ENCODE measurements at places on chromosomes 1 and 21.

GRCh38 chr21:36466061-36466511, 13.8 kb downstream of the CLDN14 start:
- no peak for DNase-seq

DNA sequence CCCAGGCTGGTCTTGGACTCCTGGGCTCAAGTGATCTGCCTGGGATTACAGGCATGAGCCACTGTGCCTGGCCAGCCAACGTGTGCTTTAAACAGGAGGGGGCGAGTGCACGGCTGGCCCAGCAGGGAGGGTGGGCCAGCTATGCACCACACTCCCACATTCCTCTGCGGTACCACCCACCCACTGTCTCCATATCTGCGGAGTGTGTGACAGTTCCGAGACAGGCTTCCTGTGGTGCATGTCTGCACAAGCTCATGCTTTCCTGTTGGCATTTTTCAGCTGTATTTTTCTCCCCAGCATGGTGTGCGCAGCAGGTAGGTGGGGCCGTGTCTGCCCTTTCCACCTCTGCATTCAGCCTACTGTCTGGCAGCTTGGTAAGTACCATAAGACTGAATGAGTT, 183.3 kb downstream of the AJAP1 start:
- DNase-seq, result no peak

GRCh38 chr1:210654176-210654981, 325.7 kb downstream of the HHAT start:
- no peak for DNase-seq

- DNase-seq, result no peak
Measured at GRCh38 chr1:207973898-207974568, 63.1 kb upstream of the CD34 start.

DNA sequence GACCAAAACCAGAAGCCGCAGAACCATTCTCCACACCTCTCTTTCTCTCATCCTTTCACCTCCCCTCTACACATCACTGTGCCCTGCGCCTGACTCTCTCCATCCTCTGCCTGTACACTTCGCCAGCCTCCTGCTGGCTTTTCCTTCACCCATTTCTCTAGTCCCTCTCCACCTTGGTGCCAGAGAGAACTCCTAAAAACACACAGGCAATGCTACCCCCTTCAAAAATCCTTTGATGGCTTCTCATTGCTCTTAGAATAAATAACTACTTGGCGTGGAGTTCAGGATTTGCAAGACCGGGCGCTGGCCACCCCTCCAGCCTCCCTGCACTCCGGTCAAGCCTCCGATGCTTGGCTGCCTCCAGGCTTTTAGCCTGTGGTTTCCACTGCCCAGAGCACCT, 8.6 kb downstream of the CRABP2 start:
- no peak for DNase-seq

- no peak for DNase-seq
Measured at GRCh38 chr21:41427556-41427955, 1.5 kb downstream of the MX1 start.

DNA sequence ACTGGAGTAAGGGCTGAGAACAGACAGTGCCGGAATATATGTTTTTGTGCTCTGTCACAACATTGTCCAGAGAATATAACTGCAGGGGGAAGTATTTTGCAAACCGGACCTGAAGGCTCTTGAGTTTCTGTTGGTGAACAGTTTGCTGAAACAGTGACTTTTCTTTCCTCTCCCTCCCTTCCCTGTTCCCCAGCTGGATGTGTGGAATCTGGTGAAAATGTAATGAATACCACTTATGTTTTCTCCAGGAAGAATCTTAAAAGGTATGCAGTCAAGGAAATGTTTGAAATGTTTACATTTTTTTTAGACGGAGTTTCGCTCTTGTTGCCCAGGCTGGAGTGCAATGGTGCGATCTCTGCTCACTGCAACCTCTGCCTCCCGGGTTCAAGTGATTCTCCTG, 23.4 kb downstream of the CHAF1B start:
- no peak for DNase-seq

- no peak for DNase-seq
Measured at GRCh38 chr1:47551971-47552528, 114.2 kb downstream of the FOXD2 start.

DNA sequence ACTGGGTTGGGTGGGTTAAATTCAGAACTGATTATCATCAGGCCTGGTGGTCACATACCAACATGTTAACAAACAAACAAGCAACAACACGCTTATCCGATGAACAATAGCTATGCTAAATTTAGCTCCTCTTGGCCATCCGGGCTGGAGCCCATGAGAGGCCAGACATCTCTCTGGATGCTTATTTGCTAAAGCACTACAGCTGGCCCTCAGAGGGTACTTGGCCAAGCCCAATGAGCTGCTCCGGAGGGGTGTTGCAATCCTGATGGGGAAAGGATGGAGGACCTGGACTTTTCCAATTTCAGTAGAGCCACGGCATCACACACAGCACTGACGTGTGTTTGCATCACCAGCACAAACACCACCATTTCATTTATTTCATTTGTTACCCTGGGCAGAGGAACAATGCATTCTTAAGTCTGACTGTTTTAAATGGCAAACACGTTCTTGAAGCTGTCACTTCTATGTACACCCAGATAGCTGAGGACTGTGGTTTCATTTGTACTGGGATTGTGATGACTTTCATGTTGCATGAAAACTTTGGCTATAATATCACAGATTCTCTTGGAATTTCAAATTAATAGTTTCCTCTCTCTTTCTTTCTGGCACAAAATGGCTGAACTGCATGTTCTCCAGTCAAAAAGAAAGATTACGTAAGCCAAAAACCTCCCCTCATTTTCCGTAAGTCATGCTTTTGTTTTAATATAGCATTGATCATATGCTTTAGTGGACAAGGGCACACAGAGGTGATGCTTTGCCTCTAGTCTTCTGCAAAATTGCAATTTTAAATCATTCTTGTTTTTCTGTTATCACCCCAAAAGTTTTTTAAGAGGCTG, 359.8 kb upstream of the KAZN start:
- no peak for DNase-seq

GRCh38 chr1:201912832-201913231, 24.1 kb downstream of the SHISA4 start:
- DNase-seq, result no peak

DNA sequence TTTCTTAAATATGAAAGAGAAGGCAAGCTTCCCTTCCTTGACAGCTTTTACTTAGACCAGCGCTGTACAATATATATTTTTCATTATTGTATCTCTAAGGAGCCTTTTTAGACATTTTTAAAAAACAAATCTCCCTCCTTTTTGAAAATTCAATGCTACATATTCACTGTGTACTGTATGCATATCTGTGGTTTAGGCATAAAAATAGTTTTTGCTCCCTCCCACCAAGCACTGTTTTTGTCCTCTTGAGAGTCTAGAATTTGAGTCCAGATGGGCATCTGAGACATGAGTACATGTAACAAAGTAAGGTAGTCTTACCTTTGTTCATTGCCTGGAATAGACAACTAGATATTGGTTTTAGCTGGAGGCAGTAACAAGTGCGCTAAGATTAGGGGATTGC, 488.5 kb upstream of the RUNX1 start:
- DNase-seq, result no peak

DNA sequence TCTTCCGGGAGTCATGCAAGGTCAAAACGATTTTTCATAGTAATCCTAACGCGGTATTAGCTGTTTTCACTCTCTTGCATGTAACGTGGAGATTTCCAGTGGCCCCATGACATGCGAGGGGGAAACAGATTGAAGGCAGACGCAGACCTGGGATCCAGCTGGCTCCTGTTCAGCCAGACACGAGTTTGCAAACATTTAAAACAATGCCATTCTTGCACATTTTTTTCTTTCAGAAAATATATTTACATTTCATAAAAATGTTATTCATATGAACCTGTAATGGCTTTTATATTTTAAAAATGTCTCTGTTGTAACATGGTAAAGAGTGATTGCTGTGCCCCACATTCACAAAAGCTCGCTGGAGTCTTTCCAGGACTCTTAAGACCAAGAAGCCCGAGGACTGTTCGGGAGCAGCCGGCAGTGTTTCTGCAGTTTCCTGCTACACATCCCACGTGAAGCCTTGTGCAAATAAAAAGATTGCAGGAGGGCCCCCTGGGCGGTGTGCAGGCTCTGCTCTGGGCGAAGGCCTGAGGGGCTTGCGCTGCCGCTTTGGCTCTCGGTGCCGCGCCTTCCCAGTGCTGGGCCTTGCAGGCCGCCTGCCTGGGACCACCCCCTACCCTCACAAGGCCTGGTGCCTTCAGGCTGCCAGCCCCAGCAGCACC, 184.9 kb downstream of the DYRK1A start:
- no peak for DNase-seq

DNA sequence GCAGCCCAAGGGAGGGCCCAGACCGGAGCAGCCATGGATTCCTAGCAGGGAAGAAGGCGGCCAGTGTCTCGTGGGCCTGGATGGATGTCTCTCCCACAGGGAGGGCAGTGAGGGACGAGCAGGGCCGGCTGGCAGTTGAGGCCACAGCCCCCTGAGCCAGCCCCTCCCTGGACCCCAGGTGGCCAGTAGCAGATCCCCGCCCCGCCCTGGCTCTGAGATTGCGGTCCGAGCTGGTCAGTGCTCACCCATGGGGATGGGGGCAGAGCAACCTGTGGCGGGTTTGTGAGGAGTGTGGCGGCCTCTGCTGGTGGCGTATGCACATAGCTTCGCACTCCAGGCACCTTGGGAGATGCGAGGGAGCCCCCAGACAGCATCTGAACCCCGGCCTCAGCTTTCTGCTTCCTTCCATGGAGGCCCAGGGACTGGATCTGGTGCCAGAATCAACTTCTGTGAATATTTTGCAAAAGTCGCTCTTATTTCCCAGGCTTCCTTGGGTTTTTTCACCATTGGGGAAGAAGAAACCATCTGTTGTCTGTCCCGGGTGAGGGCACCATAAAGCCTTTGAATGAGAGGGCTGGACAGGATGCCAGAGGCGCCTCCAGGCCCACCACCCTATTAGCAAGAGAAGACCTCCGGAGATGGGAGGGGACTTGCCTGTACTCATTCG, 8.4 kb upstream of the KCNN3 start:
- DNase-seq, result peak; percentile 88

- DNase-seq, result peak; percentile 68
Measured at GRCh38 chr1:87370544-87370943, 41.9 kb downstream of the LMO4 start.

- no peak for DNase-seq
Measured at GRCh38 chr1:19073311-19074186, 117.1 kb upstream of the IFFO2 start.

DNA sequence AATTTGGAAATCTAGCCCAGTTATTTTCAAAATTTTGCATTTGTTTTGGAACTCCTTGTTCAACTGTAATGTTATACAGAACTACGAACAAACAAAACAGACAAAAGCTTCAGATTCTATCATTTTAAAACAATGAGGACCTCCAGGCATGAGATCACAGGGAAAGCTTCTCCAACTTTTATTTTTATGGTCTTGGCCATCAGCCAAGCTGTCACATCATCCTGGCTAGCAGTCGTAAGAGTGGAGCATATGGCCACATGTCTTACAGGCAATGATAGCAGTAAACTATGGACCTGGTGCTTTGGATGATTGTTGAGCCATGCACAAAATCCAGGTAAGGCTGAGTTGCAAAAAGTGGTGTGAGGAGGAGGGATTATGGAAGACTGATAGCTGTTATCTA, 299.6 kb downstream of the LMX1A start:
- no peak for DNase-seq

GRCh38 chr1:174659823-174660222, 212.1 kb downstream of the GPR52 start:
- DNase-seq, result no peak

GRCh38 chr1:167824163-167824794, 89.7 kb downstream of the ADCY10 start:
- no peak for DNase-seq

GRCh38 chr1:34606504-34606903, 148.3 kb upstream of the GJB5 start:
- DNase-seq, result no peak

- no peak for DNase-seq
Measured at GRCh38 chr1:7403265-7404045, 367.6 kb upstream of the VAMP3 start.

DNA sequence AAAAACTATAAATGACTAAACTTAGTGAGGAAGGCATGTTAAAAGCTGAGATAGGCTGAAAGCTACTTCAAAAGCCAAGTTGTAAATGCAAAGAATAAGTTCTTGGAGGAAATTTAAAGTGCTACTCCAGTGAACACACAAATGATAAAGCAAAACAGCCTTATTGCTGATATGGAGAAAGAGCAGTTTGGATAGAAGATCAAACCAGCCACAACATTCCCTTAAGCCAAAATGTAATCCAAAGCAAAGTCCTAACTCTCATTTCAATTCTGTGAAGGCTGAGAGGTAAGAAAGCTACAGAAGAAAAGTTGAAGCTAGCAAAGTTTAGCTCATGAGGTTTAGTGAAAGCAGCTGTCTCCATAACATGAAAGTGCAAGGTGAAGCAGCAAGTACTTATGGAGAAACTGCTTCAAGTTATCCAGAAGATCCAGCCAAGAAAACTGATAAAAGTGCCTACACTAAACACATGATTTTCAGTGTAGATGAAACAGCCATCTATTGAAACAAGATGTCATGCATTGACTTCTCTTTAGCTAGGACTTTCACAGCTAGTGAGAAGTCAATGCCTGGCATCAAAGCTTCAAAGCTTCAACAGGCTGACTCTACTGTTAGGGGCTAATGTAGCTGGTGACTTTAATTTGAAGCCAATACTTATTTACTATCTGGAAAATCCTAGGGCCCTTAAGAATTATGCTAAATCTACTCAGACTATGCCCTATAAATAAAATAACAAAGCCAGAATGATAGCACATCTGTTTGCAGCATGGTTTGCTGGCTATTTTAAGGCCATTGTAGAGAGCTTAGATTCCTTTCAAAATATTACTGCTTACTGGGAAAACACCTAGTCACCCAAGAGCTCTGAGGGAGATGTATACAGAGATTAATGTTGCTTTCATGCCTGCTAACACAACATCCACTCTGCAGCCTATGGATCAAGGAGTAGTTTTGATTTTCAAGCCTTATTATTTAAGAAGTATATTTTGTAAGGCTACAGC, 188.6 kb downstream of the EIF4G3 start:
- DNase-seq, result no peak

Data from HAP-1 (cell line).